Stimulated activated CD4-positive, alpha-beta T cell treated with anti-CD3 and anti-CD28 coated beads, Interleukin-2, amount 100 ng/mL, for 24 hours (primary cell): ENCODE measurements at places on chromosomes 2 and 18.

GRCh38 chr2:2222931-2223330 is 108.1 kb downstream of the MYT1L start:
- no peak for DNase-seq

- DNase-seq: no peak
Observed at GRCh38 chr2:25688236-25688635, 14.9 kb upstream of the DTNB start.

GRCh38 chr2:190482451-190482850 is 52.1 kb downstream of the NEMP2 start:
- DNase-seq: no peak

DNA sequence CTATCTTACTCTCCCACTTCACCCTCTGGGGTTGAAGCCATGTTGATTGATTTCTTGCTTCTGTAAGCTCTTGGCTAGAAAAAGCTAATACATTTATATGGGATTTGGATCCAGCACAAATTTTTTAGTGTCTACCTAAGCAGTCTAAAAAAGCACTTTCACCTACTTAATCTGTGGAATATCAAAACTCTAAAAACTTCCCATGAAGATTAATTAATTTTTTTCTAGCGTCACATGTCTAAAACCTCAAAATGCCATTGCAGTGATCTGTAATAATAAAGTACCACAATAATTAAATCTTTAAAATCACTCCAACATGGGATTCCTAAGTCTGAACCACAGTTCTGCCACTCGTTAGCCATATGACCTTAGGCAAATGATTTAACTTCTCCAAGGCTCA is 180.1 kb downstream of the EN1 start:
- DNase-seq: no peak

GRCh38 chr18:67200665-67201064 is 315.9 kb downstream of the DSEL start:
- no peak for DNase-seq

DNA sequence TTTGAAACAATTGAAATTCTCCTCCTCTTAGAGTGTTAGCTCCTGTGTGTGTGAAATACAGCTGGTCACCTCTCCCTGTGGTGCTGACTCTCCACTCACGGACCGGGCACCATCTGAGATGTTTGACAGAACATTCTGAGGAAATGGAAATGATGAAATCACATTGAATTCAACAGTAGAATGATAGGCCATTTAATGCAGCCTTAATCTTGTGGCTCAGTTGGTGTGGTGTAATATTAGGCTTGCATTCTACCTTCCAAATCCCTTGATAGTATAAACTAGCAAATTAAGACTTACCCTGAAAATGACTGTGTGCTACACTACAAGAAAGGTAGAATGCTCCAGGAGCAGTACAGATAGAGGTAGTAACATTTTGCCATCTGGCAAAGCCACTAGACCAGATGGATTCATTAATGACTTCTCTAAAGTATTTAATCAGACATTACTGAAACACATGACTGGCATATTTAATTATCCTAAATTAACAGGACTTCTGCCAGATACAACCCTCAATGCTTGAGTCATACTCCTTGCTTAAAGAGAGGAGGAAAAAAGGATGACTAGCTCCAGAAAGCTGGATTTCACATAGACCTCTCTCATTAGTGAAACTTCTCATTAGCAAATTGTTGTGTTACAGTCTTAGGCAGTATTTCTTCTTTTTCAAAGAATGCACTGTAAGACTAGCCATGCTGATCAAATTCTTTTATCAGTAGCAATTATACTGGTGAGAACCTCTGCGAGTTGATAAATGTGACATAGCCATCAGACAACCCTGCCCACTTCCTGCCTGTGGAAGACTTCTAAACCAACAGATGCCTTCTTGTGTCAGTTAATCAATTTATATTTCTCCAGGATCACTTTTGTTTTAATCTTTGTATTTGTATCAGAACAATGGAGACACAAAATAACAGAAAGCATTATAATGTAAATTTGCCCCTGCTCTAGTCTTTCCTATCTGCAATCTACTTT is 80.6 kb downstream of the EML6 start:
- no peak for DNase-seq

- DNase-seq: no peak
Observed at GRCh38 chr2:127943186-127943585, 57.4 kb upstream of the AMMECR1L start.

- DNase-seq: no peak
Observed at GRCh38 chr18:67318651-67319050, 197.9 kb downstream of the DSEL start.
